ENCODE measurements at places on chromosomes 7 and 10. TPM values are rescaled to one million over a fixed set of nuclear protein-coding genes. Genes with fewer than 3 reads are reported as not detected.

GRCh38 chr7:101093906-101094305 lies 8.6 kb downstream of the TRIM56 start:
- no peak for ATAC-seq

- no peak for ATAC-seq
These were observed 136.5 kb upstream of the NAMPT start for GRCh38 chr7:106421181-106421762.

GRCh38 chr10:12902851-12903358 lies 98.6 kb downstream of the CCDC3 start:
- ATAC-seq, result no peak

DNA sequence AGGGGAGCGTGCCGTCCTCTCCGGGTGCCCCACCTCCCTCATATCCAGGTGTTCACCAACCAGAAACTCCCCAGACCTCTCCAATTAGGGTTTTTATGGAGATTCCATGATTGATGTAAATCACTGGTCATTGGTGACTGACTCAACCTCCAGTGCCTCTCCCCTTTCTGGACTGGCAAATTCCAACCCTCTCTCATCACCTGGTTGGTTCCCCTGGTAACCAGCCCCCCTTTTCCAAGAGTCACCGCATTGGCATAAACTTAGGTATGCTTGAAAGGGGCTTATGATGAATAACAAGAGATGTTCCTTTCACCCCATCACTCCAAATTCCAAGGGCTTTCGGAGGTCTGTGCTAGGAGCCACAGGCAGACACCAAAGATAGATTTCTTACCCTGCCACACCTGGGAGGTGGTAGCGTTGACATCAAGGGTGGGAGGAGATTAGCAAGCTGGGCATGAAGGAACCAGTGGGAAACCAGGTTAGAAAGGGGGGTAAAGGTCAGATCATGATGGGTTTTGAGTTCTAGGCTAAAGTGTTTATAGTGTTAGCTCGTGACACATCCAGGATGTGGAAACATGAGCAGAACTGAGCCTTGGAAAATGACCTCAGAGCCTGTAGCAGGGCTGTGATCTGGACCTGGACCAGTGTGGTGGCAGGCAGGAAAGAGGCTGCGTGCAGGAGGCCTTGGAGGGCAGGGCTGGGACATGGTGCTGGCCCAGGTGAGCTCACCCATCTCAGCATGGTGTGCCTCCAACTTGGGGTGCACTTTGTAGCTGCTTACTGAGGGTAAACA lies 45.1 kb downstream of the CAMK1D start:
- ATAC-seq, result no peak

DNA sequence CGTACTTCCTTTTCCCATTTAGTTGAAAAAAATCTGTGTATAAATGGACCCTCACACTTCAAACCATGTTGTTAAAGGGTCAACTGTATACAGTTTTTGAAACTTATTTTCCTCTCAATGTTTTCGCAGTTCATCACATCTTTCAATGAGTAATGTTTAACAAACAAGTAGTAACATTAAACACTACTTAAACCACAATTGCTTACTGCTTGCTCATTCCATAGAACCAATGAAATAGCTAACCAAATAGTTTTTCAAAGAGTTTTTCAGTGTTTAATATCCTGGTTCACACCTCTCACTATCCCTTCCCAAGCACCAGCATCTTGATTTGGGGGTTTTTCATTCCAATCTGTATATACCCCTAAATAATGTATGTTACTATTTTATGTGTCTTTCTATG lies 9.1 kb downstream of the SEM1 start:
- no peak for ATAC-seq

DNA sequence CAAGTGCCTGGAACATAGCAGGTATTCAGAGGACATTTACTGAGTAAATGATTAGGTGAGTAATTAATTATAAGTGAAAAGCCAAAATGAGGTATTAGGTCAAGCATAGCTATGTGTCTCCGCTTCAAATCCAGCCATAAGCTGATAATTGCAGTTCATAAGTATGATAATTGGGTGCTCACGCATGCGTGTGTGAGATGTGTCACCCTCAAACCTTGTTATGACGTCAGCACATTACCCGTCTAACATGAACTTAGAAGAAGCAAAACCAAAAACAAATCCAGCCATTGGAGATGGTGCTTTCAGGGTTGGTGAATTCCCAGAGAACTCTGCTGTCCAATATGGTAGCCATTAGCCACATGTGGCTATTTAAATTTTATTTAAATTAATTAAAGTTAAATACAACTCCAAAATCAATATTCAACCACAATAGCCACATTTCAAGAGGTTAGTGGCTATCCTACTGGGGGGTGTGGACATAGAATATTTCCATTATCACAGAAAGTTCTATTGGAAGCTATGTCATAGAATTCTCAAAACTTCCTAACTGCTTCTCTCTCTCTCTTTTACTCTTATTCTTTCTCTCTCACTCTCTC lies at the start of gene CPA5:
Gene CPA5 (plus strand): TSS at position 546 of the 596 bp plus-strand sequence. CDS start 1,670 bp downstream, outside the sequence.
- ATAC-seq, result no peak

DNA sequence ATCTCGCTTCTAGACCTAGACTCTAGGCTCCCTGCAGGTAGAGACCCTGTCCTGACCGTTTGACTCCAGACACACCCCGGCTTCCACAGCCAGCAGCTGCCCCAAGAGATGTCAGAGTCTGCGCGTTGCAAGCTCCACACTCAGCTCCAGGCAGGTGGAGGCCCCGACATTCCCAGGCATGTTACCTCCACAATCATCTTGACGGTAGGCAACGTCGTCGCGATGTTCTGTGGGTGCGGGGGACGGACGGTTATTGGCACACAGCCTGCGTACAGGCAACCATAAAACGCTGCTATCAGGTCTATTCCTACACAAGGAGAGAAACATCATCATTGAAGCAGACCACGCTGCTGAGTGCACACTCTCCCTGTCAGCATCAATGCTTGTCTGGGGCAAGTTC lies 213.2 kb downstream of the ZMYND11 start:
- no peak for ATAC-seq

DNA sequence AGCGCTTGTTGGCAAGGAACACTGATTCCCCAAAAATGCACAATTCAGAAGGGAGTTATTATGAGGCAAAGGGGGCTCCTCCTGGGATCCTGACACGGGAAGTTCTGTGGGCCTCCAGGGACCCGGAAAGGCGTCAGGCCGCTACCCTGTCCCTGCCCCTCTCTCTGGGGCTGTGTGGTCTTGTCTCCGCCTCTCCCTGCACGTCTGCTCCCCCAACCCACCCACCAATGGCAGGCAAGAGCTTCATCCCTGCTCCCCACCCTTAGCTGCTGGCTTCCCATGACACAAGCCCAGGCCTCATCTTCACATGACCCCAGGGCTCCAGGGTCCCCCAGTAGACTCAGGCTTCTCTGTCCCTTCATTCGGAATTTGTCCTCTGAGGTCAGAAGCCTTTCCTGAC lies 31.0 kb upstream of the ADRB1 start:
- ATAC-seq, result no peak

DNA sequence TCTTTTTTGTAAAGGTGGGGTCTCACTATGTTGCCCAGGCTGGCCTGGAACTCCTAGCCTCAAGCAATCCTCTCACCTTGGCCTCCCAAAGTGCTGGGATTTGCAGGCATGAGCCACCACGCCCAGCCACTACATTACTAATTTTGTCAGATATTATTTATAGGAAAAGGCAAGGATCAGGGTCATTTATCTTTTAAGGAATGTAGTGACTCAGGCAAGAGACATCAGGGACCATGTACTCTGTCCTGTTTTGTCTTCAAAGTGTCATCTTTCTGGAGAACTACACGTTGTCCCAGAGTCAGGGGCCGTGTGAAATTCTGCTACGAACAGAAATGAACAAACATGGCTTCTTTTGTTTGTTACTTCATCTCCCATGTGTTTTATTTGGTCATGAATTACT lies 105.3 kb downstream of the NPTX2 start:
- no peak for ATAC-seq

GRCh38 chr7:157813053-157813452 lies 476.2 kb downstream of the DNAJB6 start:
- no peak for ATAC-seq

DNA sequence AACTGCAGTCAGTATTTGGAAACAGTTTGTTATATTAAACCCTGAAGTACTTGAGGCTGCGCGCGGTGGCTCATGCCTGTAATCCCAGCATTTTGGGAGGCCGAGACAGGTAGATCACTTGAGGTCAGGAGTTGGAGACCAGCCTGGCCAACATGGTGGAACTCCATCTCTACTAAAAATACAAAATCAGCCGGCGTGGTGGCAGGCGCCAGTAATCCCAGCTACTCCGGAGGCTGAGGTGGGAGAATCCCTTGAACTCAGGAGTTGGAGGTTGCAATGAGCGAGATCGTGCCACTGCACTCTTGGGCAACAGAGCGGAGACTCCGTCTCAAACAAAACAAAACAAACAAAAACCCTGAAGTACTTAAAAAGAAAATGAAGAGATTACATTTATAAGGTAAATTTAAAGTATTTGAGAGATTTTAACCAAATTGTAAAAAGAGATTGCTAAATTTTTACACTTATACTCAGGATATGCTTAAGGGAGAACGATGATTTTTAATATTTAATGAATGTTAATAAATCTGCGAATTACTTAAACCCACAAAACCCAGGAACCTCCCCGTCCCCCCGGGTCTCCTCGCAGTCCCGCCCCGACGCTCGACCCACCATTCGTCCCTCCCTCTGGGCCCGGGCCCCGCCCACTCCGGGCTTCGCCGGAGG lies 425 bp upstream of the MTG1 start:
- ATAC-seq, result no peak

GRCh38 chr7:114082642-114083165 lies 163.9 kb upstream of the PPP1R3A start:
- ATAC-seq, result no peak

GRCh38 chr10:77842652-77843212 lies 83.8 kb downstream of the DLG5 start:
- no peak for ATAC-seq

- ATAC-seq, result no peak
These were observed 48.1 kb upstream of the LRGUK start for GRCh38 chr7:134078991-134079390.

- no peak for ATAC-seq
These were observed 73.2 kb downstream of the POT1 start for GRCh38 chr7:124856299-124856888.

DNA sequence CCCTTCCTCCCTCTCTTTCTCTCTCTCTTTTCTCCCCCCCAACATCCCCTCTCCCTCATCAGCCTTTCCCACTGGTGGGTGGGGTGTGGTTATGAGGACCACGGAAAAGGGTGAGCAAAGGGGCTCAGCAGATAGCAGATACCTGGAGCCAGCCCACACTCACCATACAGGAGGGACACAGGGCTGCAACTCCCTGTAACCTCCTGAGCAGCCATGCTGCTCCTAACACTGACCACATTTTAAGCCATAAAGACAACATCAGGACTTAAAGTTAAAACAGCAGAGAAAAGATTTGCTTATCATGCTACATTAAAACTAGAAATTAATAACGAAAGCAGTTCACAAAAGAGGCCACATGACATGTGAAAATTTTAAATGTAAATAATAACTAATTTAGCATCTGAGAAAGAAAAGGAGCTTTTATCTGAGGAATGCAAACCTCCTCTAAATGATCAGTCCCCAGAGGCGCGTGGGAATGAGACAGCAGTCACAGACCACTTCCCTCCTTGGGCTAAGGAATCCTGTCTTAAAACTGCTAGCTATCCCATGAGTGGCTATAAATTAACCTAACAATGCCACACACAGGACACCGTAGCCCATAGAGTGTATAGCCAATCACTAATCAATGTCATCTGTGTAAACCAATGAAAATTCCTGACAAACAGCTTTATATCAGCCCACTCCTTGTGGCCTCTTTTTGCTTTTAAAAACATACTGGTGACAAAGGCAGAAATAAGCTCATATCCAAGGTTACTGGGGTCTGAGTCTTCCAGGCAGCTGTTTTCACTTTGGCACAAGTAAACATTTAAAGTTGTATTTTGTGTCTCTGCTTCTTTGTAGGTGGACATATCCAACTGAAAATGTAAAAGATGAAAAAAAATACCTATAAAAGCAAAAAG lies 33.3 kb downstream of the PKD1L1 start:
- ATAC-seq, result no peak

AKR1C4 gene
- not detected for total RNA-seq

MSMB gene
- total RNA-seq, result 0.64 TPM

LRRC4 gene
- 16.7 TPM for total RNA-seq

OR6B1 gene
- total RNA-seq, result not detected

GARS1 gene
- 176 TPM for total RNA-seq

CYP3A4 gene
- 0.24 TPM for total RNA-seq

RPEL1 gene
- total RNA-seq, result not detected
